NCI-H2107 (cell line): ENCODE measurements at places on chromosomes 16 and 17.

DNA sequence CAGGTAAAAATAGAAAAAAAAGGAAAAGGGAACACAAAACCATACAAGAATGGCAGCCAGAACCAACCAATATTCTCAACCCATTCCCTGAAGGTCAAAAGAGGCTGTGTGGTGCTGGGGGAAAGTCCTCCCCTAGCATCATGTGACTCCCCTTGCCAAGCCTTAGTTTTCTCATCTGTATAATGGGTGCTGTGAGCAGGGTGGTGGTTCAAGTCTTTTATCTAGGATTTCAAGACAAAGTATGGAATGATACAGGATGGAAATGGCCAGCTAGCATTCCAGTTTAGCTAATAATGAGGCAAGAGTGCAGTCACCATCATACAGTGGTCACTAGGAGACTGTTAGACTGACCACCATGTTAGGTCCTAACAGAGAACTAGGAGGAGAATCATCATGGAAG is 20.7 kb downstream of the PSMB3 start:
- no peak for DNase-seq

DNA sequence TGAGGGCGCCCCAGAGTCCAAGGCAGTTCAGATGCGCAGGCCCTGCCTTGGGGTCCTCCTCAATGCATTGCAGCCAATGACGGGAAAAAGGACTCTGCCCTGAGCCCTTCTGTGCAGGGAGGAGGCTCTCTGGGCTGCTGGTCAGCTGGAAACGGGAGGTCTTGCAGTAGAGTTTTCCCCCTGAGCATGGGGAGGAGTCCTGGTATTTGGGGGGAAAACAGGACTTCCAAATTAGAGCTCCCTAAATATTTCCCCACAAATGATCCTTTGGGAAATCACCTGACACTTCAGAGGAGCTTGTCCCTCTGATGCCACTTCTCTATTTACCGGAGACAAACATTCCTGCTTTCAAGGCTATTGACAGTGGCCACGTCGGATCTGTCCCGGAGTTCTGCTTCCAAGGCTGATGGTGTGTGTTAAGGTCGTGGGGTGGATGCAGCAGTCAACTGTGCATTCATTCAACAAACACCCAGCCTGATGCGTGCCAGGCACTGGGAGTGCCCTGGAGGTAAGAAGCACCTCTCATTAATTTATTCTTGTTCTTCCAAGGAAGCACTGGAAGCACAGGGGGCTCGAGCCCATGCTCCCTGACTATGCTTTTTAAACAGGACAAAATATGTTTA is 73.0 kb upstream of the DNAH17 start:
- DNase-seq, result no peak

DNA sequence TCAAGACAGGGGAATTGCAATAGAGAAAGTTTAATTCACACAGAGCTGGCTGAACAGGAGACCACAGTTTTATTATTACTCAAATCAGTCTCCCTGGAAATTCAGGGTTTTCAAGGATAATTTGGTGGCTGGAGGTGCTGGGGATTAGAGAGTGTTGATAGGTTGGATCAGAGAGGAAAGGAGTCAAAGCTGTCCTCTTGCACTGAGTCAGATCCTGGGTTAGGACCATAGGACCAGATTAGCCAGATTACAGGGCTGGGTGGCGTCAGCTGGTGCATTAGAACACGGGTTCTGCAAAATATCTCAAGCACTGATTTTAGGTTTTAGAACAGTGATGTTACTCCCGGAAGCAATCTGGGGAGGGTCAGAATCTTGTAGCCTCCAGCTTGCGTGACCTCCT is 1.8 kb upstream of the NSMCE1 start:
- no peak for DNase-seq

GRCh38 chr17:58487589-58488427 is at the start of gene HSF5:
HSF5 (minus strand) TSS chr17:58488408; CDS start chr17:58488274, 134 bp downstream.
- no peak for DNase-seq

- no peak for DNase-seq
These were observed 76.1 kb upstream of the ASIC2 start for GRCh38 chr17:33369149-33369548.

DNA sequence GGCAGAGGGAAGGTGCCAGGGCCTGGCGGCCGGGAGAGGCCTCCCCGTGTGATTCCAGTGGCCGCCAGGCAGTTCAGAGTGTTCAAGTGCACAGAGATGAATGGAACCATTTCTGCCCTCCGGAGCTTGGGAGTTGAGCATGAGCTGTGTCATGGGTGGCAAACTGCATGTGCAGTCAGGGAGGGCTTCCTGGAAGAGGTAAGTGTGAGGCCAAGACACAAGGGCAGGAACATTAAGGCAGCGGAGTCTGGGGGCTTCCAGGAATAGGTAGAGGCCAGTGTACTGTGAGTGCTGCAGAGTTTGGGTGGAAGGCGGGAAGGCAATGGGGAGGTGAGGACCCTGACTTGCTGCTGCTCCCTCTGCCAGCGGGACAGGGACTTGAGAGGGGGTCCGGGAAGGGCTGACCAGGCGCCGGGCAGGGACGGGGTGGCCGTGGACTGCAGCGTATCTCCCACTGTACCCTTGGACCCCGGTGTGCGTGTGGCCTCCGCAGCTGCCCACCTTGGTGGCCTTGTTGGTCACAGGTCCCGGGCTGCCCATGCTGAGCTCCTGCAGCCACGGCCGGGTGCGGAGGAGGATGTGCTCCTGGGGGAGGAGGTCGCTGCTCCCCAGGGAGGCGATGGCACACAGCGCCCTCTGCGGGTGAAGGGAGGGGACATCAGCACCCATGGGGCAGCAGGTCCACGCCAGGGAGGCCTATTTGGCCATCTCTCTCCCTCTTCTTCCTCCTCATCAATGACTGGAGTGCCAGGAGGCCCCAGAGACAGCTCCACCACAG is 7.5 kb upstream of the CEP131 start:
- DNase-seq, result no peak

GRCh38 chr17:15048381-15048780 is 216.7 kb downstream of the PMP22 start:
- DNase-seq, result no peak

DNA sequence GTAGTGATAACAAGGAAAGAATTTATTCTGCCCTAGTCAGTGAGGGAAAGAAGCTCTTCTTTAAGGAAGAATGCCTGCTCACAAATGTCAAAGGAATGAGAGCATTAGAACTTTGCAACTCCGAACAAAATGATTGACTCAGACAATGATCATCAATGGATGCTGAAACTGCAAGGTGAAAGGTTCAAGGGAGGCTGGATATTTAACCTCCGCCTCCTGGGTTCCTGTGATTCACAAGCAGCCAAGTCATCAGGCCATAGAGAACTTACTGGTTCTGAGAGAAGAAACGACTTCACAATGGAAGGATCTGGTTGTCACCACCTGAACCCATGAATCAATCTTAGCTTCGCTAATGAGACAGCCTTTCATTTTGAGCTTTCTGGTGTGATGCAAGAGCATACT is 16.0 kb upstream of the SCNN1B start:
- DNase-seq, result no peak

- no peak for DNase-seq
These were observed 237.3 kb downstream of the CCDC182 start for GRCh38 chr17:57507828-57508227.

DNA sequence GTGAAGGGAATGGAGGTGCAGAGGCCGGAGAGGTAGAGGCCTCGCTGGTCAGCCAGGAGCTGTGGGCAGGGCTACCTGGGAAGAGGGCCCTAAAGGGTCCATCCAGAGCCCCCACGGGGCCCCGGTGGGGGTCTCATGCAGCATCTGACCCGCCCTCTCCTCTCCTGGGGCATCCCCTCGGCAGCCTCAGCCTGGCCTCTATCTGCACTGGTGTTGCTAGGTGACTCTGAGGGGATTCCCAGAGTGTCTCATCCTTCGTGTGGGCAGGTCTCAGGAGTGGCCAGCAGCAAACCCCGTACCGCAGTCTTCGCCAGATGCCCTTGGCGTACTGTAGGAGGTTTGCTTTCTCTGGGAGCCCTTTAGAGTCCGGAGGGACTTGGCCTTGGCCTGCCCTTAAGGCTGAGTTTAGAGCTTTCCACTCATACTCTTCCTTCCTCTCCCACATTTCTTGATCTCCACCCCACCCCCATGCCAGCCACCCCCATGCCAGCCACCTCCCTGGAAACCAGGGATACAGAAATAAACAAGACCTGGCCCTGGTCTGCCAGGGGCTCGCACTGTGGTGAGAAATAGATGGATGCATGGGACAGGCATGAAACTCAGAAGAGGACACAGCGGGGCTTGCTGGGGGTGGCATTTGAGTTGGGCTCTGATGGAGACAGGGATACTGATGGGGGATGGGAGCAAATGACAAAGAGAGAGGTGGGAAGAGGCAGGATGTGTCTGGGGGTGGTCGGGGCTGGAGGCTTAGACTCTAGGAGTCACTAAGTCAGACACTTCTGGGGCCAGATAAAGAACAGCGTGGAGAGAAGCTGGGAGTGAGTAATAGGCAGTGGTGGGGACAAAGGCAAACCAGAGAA is 9.9 kb downstream of the SLC5A10 start:
- no peak for DNase-seq

GRCh38 chr16:77868478-77868877 is 80.1 kb downstream of the VAT1L start:
- no peak for DNase-seq

DNA sequence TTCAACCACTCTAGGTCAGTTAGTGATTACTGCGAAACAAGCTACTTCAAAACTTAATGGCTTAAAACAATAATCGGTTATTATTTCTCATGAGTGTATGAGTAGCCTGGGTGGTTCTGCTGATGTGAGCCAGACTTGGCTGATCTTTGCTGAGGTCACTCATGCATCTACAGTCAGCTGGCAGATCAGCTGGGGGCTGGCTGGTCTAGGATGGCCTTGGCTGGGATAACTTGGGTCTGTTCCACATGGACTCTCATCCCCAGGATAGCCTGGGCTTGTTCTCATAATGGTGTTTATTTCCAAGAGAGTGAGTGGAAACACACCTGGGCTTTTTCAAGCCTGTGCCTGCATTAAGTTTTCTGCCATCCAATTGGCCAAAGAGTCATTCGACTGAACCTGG is 13.0 kb downstream of the CCDC182 start:
- DNase-seq, result peak; percentile 27

DNA sequence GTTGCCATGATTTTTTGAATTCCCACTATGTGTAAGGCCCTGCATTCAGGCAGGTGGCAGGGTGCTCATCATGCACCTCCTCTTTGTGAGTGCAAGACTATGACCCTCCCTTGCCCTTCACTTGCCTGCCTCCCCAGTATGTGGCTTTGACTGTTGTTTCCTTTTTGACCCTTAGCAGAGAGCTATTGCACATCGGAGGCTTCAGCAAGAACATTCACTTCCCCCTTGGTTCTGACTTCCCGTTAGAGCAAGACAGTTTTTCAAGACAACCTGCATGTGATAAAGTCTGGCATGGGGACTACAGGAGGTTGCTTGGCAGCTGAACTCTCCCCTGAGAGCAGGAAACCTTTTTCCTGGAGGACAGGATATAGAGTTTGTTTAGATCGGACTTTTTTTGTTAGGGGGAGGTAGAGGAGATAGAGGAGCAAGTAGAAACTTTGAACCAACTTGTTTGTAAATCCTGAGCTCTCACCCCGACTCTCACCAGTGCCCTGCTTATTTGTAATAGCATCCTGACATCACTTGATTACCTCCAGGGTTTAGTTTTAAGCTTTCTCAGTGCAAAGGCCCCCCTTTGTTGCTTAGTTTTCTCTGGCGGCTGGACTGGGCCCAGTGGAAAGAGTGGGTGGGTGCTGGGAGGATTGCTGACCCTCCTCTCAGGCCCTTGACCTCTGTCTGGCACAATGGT is 34.3 kb downstream of the LIMD2 start:
- no peak for DNase-seq

- DNase-seq, result no peak
These were observed 29.4 kb downstream of the CACNA1H start for GRCh38 chr16:1182316-1182671.

DNA sequence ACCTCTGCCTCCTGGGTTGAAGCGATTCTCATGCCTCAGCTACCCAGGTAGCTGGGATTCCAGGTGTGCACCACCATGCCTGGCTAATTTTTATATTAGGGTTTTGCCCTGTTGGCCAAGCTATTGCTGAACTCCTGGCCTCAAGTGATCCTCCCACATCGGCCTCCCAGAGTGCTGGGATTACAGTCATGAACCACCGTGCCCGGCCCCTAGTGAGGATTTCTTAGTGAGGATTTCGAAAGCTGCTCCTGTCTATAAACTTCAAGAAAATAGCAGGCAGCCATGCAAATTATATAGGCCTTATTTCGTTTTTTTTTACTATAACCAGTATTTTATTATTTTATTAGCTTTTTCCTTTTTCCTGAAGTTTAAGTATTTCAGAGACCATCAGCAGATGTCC is 41.6 kb downstream of the EPN2 start:
- no peak for DNase-seq

GRCh38 chr16:15817446-15817845 is 39.4 kb downstream of the MYH11 start:
- no peak for DNase-seq

DNA sequence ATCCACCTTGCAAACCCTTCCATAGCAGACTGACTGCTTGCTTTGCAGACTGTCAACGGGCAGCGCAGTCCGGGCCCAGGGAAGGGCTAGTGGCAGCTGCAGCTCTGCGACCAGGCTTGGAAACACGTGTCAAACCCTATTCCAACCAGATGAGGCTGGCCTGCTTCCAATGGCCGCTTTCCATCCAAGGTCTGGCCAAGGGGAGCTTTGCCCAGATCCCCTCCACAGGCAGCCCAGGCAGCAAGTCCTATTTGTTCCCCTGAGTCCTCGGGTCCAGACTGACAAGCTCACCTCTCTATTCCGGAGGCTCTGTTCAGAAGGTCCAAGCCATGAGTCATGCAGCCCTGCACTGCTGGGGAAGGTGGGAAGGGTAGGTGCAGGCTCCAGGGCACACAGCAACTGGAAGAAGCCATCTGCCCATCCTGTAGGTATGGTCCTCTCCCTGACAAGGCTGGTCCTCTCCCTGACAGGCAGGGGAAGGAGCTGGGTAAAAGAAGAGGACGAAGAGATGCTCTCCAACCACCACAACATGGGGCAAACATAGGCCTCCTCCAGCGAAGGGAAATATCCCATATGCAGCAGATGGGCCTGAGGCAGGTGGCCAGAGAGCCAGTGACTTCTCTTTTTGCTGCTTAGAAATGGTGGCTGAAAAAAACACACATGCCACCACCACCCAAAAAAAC is 22.6 kb upstream of the AXIN2 start:
- no peak for DNase-seq

DNA sequence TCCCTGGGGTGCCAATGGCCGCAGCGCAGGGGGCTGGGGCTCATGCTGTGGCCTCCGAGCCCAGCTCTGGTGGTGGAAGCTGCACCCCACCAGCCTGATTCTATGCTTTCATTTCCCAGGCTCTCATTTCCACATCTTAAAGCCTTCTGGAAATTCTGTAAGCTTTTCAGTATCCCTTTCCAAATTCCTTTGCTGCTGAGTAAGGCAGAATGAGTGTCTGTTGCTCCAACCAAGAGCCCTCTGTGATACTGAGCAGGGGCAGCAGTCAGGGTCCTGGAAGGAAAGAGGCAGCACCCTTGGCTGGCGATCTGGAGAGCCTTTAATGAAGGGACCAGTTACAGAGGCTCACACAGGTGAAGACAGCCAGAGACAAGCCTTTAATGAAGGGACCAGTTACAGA is 79.5 kb upstream of the FOXF1 start:
- no peak for DNase-seq

- DNase-seq, result no peak
These were observed 71.5 kb upstream of the PLCG2 start for GRCh38 chr16:81707411-81708265.
